Stimulated activated CD8-positive, alpha-beta memory T cell treated with anti-CD3 and anti-CD28 coated beads, Interleukin-2, amount 100 ng/mL, for 1 hour (primary cell): ENCODE measurements at places on chromosomes 5 and 9.

GRCh38 chr9:26358836-26359235 is 533.8 kb downstream of the CAAP1 start:
- no peak for DNase-seq

DNA sequence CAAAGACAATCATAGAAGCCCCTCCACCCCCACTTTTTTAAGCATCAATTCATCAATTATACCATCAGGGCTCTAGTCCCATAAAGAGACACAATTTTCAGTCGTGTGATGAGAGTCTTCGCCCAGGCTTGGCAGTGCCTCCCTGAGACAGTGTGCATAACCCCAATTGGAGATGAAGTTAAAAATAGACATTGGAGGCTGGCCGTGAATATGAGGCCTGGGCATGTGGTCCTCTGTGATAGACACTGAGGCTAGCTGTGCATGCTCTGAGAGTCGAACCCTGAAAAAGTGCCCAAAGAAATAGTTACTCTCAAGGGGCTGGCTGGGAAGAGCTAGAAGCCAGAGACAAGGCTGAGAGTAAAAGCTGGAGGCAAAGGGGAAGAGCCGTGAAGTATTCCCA is 248.6 kb upstream of the NR4A3 start:
- no peak for DNase-seq

DNA sequence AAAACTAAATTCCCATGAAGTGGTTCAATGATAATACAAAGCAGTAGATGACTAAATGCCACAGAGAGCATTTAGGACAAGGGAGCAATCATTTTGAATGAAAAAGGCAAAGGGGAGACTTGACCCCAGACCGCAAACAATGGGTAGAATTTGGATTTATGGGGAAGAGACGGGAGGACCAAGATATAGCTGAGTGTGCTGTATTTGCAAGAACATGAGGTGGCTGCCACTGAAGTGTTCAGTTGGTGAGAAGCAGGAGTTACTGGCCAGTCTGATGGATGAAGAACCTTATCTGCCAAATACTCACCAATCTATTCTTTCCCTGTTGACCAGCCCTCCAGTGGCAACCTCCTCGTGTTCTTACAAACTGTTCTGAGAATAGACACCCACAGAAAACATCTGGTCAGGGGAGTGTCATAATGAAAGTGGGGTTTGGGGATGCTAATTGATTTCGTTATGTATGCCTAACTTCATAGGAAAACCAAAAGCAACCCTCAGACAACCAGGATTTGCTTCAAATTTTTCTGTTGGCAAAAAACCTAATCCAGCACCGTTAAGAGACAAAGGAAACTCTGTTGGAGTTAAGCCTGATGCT is 19.8 kb downstream of the TDRD7 start:
- DNase-seq: no peak

GRCh38 chr9:38125889-38126288 is 56.9 kb upstream of the SHB start:
- no peak for DNase-seq

GRCh38 chr9:94819161-94819687 is 92.7 kb downstream of the AOPEP start:
- no peak for DNase-seq

DNA sequence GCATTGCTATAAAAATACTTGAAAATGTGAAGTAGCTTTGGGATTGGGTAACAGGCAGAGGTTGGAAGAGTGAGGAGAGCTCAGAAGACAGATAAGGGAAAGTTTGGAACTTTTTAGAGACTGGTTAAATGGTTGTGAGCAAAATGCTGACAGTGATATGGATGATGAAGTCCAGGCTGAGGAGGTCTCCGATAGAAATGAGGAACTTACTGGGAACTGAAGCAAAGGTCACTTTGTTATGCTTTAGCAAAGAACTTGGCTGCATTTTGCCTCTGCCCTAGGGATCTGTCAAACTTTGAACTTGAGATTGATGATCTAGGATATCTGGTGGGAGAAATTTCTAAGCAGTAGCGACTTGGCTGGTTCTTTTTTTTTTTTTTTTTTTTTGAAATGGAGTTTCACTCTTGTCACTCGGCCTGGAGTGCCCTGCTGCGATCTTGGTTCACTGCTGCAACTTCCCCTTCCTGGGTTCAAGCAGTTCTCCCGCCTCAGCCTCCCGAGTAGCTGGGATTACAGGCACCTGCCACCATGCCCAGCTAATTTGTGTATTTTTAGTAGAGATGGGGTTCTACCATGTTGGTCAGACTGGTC is 998.9 kb downstream of the TLE1 start:
- DNase-seq: no peak

DNA sequence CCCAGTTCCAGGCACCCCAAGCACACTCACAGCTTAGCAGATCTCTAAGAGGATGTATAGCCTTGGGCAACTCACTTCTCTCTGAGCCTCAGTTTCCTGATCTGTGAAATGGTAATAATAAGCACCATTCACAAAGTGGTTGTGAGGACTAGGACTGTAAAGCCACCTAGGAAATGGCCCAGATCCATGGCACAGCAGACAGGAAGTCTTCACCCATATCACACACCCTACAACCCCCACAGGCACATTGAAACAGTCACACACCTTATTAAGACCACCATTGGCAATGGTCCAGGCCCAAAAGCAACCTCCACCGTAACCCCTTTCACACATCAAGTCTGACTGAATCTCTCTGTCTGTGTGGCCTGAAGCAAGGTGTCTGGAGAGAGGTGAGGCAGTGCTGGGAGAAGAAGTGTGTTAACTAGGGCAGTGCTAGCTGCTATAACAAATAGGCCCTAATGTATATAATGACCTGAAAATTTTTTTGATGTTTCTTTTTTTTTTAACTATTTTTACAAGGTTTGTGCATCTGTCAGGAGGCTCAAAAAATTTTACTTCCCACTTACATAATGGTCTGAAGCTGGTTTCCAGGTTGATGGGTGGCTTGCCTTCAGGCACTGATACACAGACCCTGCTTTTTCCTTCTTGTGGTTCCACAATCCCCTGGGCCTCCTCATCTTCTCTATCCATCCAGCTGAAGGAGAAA is 2.4 kb upstream of the RGS14 start:
- DNase-seq: no peak

- no peak for DNase-seq
Observed at GRCh38 chr5:134345996-134346395, 21.0 kb downstream of the CDKL3 start.

GRCh38 chr9:134863306-134863902 is 17.2 kb upstream of the FCN2 start:
- no peak for DNase-seq

GRCh38 chr9:98375138-98375726 is 119.8 kb upstream of the TBC1D2 start:
- DNase-seq: no peak

DNA sequence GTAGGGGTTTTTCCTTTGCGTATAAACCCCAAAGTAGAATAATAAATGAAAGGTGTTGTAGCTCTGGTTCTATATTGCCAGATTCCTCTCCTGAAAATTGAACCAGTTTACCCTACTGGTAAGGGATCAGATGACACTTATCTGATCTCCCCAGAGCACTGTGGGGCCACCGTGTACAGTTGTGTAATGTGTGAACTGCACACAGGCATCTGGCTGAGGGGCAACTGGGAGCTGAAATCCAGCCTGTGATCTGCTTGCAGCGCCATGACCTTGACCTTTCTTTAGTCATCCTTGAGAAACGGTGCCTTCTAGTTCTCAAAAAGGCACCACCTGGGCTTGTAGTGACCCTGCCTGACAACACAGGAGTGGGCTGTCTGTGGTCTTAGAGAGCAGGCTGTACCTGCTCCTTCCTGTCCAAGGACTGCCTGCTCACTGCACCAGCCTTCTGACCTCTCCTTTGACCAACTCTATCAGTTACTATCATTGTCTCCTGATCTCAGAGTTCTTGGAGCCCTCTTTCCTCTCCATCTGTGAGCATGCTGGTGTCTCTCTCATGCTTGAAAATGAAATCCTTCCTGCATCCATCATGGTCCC is 40.2 kb downstream of the PDE6A start:
- no peak for DNase-seq

- DNase-seq: no peak
Observed at GRCh38 chr5:36689225-36689624, 82.8 kb downstream of the SLC1A3 start.

DNA sequence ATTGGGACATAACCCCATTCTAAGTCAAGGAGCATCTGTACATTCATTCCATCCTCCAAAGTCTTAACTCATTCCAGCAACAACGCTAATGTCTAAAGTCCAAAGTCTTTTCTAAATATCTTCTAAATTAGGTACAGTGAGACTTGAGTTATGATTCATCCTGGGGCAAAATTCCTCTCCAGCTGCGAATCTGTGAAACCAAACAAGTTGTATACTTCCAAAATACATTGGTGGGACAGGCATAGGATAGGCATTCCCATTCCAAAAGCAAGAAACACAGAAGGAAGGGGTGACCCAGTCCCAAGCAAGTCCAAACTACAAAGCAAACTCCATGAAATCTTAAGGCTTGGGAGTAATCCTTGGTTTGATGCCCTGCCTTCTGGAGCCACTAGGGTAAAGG is 97.6 kb upstream of the FANCC start:
- DNase-seq: no peak

DNA sequence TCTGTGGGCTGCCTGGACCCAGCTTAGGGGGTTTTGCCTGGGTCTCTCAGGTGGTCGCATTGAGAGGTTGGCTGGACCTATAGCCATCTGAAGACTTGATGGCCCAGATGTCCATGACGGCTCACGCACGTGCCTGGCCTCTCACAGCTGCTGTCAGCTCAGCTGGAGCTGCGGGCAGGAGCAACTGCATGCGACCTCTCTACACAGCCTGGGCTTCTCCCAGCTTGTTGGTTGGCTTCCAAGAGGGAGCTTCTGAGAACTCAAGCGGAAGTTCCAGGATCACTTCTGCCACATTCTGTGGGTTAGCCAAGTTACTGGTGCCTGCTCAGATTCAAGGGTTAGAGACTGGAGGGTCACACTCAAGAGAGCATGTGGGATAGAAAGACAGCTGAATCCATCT is 99.2 kb downstream of the DAPK1 start:
- no peak for DNase-seq

DNA sequence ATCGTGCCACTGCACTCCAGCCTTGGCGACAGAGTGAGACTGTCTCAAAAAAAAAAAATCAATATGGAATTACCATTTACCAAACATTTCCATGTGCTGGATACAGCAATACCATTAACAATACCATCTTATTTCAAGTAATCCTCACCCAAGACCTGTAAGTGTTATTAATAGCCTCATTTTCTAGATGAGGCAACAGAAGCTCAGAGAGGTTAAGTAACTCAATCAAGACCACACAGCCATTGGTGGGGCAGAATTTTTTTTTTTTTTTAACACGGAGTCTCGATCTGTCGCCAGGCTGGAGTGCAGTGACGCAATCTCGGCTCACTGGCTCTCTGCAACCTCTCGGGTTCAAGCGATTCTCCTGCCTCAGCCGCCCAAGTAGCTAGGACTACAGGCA is 3.6 kb upstream of the FIBCD1 start:
- DNase-seq: no peak

- no peak for DNase-seq
Observed at GRCh38 chr5:91963166-91963565, 580.0 kb upstream of the ARRDC3 start.

- no peak for DNase-seq
Observed at GRCh38 chr9:71706176-71706575, 62.1 kb downstream of the CEMIP2 start.

GRCh38 chr5:179974946-179975712 is 67.4 kb upstream of the TBC1D9B start:
- DNase-seq: no peak

DNA sequence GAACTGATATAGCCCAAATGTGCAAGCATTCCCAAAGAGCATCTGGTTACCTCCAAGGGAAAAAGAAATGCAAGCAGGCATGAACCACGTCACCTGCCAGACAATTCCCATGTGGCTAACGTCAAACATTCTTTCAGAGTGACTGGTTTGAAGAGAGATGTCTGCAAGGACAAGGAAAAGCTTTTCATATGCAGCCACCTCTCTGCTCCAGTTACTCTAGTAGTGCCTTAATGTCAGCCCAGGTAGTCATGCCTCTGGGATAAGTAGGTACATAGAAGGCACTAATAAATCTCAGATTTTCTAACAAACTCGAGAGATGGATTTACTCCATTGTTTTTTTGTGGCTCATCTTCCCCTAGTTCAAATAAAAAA is 96.8 kb upstream of the IFNK start:
- no peak for DNase-seq

DNA sequence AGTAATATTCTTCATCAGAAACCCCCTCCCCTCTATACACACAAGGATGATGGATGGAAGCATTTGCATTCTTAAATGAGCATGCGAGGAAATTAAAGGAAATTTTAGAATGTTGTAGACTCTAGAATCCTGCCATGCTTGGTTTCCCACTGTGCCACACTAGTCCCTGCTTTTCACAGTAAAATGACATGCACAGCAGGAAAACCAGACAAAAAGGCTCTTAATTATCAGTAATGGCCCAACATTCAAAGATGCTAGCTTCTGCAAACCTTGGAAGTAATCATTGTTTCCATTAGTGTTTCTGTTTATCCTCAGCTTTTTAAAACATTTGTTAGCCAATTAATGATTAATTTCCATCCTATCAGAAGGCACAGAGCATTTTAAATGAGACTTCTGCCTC is 255.8 kb downstream of the SLCO4C1 start:
- no peak for DNase-seq

GRCh38 chr9:134525070-134525815 is 116.4 kb upstream of the COL5A1 start:
- DNase-seq: no peak

- DNase-seq: no peak
Observed at GRCh38 chr5:153798830-153799229, 239.9 kb downstream of the FAM114A2 start.

DNA sequence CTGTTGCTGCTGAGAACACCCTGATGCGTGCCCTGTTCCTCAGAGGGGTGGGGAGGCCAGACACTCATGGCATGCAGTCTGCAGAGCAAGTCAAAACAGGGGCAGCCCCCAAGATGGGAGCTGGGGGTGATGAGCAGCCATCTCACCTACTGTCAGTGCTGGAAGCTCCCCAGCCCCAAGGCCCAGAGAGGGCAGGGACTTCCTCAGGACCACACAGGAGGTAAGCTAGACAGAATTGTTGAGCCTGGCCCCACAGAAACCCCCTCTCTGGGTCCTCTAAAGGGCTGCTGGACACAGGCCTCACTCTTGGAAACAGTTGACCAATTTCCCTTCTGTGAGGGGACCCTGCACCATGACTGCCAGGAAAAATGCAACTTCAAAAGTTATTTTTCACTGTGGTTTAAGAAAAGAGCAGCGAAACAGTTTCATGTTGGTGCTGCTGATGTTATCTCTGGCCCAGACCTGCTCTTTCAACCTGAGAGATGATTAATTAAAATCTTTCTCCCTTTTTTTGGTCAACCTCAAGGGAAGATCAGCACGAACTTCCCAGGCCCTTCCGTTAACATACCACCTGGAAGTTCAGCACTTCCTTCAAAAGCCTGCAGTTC is 9.6 kb downstream of the CSF2 start:
- no peak for DNase-seq

DNA sequence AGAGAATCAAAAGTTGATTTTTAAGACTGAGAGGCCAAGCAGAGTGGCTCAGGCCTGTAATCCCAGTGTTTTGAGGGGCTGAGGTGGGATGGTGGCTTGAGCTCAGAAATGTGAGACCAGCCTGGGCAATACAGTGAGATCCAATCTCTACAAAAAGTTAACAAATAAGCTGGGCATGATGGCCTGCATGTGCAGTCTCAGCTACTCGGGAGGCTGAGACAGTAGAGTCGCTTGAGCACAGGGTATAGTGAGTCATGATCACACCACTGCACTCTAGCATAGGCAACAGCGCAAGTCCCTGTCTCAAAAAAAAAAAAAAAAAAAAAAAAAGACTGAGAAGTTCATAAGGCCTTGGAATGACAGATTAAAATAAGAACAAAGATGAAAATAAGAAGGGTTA is 177.2 kb downstream of the TMEM232 start:
- DNase-seq: no peak
